ENCODE measurements at places on chromosomes 5 and 9.

GRCh38 chr5:96772111-96772510 is 35.6 kb downstream of the ERAP1 start:
- DNase-seq = no peak

DNA sequence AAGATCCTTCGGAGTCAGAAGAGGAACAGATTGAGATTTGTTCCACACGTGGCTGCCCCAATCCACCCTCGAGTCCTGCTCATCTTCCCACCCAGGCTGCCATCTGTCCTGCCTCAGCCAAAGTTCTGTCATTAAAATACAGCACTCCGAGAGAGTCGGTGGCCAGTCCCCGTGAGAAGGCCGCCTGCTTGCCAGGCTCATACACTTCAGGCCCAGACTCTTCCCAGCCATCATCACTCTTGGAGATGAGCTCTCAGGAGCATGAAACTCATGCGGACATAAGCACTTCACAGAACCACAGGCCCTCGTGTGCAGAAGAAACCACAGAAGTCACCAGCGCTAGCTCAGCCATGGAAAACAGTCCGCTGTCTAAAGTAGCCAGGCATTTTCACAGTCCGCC is 85.9 kb downstream of the GOLPH3 start:
- DNase-seq = no peak

GRCh38 chr9:33378121-33378795 is 24.1 kb downstream of the AQP7 start:
- DNase-seq = no peak

- DNase-seq = peak; percentile 56
Measured at GRCh38 chr5:160938532-160938931, 86.5 kb upstream of the ATP10B start.

GRCh38 chr5:124648902-124649467 is 97.5 kb downstream of the ZNF608 start:
- DNase-seq = no peak

DNA sequence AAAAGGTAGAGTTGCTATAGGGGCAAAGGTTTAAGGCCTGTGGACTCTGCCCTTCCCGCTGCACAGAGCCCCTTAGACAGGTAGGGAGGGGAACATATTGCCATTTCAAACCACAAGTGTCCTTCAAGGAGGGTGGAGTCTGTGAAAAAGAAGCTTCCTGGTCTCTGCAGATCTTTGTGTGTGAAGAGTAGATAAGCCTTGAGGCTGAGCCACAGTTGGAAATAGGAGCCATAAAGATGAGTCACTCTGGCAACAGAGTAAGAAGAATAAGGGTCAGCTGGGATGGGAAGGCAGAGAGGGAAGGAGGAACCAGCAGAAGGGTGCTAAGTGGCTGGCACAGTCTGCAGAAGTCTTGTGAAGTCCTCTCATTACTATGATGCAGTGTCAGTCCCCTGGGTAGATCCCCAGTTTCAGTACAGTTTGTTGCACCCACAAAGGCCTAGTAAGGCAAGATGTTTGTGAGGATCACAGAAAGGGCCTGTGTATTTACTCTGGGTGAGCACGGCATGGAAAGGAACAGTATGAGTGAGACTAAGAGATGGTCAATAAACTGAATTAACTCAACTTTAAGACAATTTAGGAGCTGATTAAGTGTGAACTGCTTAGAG is 18.1 kb downstream of the GRXCR2 start:
- peak; percentile 98 for DNase-seq

GRCh38 chr9:79268806-79269205 is 303.0 kb upstream of the TLE4 start:
- no peak for DNase-seq

DNA sequence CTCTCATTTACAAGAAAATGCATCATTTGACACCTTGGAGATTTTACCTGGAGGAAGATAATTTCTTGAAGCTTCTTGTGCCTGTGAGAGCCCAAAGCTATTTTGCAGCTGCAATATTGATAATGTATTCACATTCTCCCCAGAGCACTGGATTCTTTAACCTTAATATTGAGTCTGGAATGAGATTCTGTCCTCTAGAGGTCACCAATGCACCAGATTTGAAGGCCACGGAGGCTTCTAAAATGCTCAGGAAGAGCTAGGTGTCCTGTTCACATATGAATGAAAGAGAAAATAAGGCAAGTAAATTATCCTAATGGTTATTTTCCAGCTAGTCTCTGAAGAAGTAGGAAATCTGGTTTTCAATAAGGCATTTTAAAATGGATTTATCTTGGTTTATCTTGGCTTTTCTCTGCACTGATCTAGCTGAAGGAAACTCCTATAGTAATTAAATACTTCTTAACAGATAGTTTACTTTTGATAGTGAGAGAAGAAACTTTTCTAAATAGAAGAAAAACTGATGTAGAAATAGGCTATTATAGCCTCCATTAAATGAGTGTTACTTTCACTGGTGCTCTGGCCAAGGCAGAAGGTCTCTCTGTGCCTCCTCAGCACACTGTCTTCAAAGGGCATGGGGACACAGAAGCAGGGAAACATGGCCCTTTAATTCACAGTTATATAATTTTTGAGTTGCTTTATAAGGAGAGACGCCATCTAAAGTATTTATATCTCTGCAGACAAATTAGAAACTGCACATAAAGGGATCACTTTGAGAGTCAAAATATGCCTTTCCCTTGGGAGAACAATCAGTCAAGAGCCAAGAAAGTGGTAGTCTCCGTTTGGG is 297.0 kb upstream of the ACTBL2 start:
- peak; percentile 71 for DNase-seq

DNA sequence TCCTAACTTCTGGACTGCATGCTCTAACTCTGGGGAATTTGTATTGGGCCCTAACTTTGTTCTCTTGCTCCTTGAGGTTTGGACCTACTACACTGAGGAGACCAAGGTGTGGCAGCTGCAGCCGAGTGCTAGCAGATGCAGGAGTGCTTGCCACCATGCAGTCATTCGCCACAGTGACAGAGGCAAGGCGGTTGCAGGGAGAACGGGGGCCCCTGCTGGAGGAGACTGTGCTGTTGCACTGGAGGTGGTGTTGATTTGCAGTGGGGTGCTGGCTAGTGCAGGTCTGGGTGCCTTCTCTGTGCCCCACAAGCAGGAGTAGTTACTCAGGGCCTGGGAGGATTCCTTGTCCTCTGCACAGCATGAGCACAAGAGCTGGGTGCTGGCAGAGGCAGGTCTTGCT is 22.4 kb upstream of the DIRAS2 start:
- no peak for DNase-seq

DNA sequence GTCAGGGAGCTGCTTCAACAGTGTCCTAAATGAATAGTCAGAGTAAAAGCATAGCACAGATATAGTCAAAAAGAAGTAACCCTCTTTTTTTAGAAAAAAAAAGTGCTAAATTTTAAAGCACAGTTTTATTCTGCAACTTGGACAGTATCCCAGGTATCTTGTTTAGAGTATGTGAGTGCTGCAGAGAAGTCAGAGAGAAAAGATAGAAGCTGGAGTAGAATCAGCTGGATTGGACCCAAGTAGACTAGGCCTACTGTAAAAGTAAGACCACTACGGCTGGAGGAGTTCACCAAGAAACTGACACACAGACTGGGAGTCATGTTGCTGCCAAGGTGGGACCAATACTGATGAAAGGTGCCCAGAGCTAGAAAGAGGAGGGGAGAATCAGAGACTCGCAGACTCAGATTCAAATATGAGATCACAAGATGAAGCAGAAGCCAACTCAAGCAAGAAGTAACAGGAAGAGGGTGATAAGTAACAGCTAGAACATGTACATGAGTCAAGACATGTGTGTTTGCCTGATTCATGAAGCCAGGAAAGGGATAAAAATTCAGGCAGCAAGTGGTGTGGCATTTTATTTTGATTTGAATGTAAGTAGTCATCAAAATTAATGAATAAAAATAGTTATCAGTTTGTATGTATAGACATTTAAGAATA is 25.6 kb upstream of the TUSC1 start:
- DNase-seq = no peak

DNA sequence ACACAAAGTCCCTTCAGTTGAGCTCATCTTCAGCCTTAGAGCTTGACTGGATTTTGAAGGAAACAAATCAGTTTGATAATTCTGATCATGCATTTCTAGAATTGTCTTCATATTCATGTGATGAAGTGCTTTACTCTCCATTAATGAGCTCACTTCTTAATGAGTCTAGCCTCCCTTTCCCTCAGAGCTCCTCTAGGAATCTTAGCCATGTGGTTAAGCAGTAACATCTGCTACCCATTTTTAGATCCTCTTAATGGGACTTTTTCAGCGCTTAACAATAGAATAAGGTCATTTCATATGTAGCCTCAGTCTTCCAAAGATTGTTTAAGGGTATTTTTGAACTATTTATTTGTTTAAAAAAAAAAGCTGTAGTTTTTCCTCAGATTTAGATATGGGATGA is 36.9 kb upstream of the LURAP1L start:
- no peak for DNase-seq
